Upper lobe of right lung (tissue), 1 donor: ENCODE measurements at places on chromosomes 1 and 21. TPM values are rescaled to one million over a fixed set of nuclear protein-coding genes. Genes with fewer than 3 reads are reported as not detected.

DNA sequence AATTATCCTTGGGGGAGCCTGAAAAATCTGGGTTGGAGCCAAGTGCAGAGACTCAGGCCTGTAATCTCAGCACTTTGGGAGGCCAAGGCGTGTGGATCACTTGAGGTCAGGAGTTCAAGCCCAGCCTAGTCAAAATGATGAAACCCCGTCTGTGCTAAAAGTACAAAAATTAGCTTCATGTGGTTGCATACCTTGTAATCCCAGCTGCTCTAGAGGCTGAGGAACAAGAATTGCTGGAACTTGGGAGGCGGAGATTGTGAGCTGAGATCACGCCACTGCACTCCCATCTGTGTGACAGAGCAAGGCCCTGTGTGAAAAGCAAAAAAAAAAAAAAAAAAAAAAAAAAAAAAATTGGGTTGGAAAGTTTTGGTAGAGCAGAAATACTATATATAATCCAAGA, 1563.6 kb upstream of the PRMT6 start:
- no peak overlapping the region for H3K4me3 ChIP-seq
- H3K27me3 ChIP-seq: no peaks in the 10 kb centered on the region
- no peak for DNase-seq
- no peaks in the 10 kb centered on the region for H3K4me1 ChIP-seq

CTSE gene
- total RNA-seq: 85.8 TPM

- no peaks in the 10 kb centered on the region for H3K36me3 ChIP-seq
- H3K27ac ChIP-seq: no peak overlapping the region
- no peaks in the 10 kb centered on the region for H3K27me3 ChIP-seq
- DNase-seq: no peak
These were observed 714.1 kb upstream of the ADAMTS5 start for GRCh38 chr21:27681038-27681437.

DNA sequence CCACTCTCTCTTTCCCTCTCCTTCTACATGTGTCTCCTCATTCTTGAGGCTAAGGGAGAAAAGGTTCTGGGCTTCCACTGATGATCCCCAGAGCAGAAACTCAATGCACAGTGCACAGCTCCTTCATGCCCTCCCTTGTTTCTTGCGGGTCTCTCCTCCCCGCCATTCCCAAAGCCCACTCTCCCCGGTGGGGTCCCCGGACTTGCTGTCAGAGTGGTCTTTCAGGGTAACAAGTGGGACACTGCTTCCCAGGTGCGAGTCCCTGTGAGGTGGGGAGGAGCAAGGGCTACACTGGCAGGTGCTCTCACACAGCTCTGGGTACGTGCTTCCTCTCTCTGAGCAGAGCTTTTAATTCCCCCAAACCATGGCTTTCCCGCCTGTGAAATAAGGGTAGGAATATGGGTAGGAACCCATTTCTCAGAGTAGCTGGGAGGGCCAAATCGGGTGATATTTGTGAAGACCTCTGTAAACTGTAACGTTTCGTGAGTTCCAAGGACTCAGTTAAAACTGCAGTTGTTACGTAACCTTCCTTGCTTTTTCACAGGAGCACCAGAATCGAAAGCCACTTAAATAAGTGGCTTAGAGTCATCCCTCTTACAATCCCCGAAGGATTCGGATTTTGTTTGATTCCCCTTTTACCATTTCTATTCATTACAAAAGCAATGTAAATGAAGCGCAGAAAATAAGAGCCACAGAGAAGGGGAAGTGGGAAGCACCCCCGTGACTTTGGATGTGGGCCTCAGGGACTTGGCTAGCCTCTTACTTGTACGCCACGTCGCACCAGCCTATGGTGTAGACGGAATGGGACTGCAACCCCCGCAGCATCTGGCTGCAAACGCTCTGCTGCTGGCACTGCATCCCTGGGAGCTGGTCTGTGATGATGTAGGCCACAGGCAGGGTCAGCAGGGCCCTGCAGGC, 6.2 kb downstream of the PGLYRP3 start:
- H3K27me3 ChIP-seq: peaks cover 5% of the 10 kb centered on the region
- no peaks in the 10 kb centered on the region for H3K36me3 ChIP-seq
- H3K4me3 ChIP-seq: no peak overlapping the region
- no peak overlapping the region for H3K27ac ChIP-seq

DEPDC1 gene
- 0.17 TPM for total RNA-seq

DNA sequence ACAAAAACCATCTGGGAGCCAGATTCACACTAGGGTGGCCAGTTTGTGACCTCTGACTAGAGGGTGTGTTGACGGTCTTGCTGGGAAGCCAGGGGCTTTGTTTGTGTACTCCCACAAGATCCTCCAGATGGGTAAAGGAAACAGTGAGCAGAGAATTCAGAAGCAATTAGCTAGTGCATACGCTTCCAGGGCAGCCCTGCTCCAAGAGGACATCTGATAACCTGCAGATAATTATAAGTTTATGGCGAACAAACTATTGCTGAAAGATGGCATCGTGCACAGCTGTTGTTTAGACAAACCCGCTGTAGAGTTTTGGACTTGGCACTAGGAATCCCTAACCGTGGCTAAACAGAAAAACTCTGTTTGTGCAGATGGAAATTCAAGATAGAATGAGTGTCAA, 326.4 kb downstream of the TGFB2 start:
- H3K4me1 ChIP-seq: no peaks in the 10 kb centered on the region
- no peak overlapping the region for H3K27ac ChIP-seq
- DNase-seq: no peak
- H3K27me3 ChIP-seq: no peaks in the 10 kb centered on the region
- no peak overlapping the region for H3K4me3 ChIP-seq
- no peaks in the 10 kb centered on the region for H3K36me3 ChIP-seq

CACHD1 gene
- 31.8 TPM for total RNA-seq

- no peaks in the 10 kb centered on the region for H3K36me3 ChIP-seq
- H3K27me3 ChIP-seq: no peaks in the 10 kb centered on the region
- H3K4me1 ChIP-seq: no peaks in the 10 kb centered on the region
These were observed 17.4 kb upstream of the SLC22A15 start for GRCh38 chr1:115958866-115959265.

DNA sequence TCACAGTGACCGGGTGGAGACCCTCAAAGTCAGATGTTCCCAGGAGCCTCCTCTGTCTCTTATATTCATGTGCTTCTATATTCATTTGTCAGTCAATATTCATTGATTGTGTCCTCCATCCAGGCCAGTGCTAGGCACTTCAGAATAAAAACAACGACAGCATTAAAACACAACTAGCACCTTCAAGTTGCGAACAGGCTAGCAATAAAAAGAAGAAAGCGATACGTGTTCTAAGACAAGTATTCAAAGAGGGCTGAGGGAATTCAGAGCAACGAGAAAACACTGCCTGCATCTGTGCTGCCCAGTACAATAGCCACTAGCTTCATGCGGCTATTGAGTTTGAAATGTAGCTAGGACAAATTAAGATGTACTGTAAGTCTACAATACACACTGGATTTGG, 138.0 kb downstream of the PLXNA2 start:
- DNase-seq: no peak
- H3K36me3 ChIP-seq: peaks cover 25% of the 10 kb centered on the region
- H3K4me1 ChIP-seq: no peaks in the 10 kb centered on the region
- H3K27ac ChIP-seq: no peak overlapping the region

GRCh38 chr1:101158424-101158823, 78.4 kb upstream of the S1PR1 start:
- no peak for DNase-seq
- no peaks in the 10 kb centered on the region for H3K4me1 ChIP-seq
- H3K4me3 ChIP-seq: no peak overlapping the region
- no peak overlapping the region for H3K27ac ChIP-seq

DNA sequence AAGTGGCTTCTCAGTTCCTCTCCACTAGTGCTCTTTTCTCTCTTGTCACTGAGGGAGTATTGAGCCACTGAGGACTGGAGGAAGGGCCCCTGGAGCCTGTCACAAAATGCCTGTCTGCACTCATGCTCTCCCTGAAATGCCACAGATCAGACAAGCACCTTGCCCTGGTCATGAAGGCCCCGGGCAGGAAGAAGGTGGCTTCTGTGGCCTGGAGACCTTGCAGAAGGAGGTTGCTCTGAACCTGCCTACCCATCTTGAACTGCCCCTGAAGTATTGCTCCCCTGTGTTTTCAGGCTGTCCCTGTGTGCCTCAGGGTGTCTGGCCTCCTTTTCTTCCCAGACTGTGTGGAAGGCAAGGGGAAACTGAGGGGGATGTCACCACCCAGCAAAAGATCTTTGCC, 3.1 kb downstream of the PKP1 start:
- H3K27me3 ChIP-seq: peaks cover 27% of the 10 kb centered on the region
- DNase-seq: no peak
- H3K27ac ChIP-seq: no peak overlapping the region
- H3K4me3 ChIP-seq: no peak overlapping the region
- no peaks in the 10 kb centered on the region for H3K36me3 ChIP-seq
- no peaks in the 10 kb centered on the region for H3K4me1 ChIP-seq

DNA sequence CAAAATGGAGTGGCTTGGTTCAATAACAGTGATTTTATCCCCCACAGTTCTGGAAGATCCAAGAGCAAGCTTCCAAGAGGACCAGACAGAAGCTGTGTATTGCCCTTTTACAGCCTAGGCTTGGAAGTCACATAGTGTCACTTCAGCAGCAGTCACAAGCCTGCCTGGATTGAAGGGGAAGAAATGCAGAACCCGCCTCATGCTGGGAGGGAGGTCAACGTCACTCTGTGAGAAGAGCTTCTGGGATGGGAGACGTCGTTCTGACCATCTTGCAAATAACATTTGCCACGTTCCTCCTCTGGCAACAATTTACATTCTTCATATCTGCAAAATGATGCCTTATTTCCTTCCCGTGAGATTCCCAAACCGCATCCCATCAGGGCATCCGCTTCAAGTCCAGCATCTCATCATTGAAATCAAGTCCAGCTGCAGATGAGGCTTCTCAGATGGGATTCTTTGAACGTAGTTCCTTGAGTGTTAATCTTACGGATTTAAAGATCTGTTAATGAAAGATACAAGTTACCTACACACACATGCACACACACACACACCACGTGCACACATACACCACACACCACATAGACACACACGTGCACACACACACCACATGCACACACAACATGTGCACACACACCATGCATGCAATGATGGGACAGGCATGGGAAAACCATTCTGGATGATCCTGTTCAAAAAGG, 23.9 kb upstream of the KIF1B start:
- DNase-seq: no peak
- no peak overlapping the region for H3K4me3 ChIP-seq
- H3K4me1 ChIP-seq: no peaks in the 10 kb centered on the region

SPAG17 gene
- 0.12 TPM for total RNA-seq

DNA sequence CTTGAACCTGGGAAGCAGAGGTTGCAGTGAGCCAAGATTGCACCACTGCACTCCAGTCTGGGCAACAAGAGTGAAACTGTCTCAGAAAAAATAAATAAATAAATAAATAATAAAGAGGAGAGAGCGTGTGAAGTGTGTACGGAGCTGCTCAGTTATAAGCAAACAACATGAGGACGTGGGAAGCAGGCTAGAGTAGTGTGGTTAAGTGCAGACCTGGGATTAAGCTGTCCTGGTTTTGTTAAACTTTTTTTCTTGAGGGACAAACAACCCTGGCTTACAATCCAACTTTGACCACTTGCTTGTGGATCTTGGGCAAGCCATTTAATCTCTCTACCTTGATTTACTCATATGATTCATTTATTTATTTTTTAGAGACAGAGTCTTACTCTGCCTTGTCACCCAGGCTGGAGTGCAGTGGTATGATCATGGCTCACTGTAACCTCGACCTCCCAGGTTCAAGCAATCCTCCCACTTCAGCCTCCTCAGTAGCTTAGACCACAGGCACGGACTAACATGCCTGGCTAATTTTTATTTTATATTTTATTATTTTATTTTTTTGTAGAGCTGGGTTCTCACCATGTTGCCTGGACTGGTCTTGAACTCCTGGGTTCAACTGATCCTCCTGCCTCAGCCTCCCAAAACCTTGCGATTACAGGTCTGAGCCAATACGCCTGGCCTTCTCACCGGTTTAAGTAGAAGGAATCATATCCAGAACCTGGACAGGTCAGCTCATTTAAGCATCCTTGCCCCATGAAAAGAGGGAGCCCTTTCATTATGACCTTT, 52.7 kb downstream of the RPS6KA1 start:
- H3K4me1 ChIP-seq: peaks cover 5% of the 10 kb centered on the region
- no peaks in the 10 kb centered on the region for H3K36me3 ChIP-seq
- no peak overlapping the region for H3K27ac ChIP-seq
- no peak overlapping the region for H3K4me3 ChIP-seq
- no peak for DNase-seq

DNA sequence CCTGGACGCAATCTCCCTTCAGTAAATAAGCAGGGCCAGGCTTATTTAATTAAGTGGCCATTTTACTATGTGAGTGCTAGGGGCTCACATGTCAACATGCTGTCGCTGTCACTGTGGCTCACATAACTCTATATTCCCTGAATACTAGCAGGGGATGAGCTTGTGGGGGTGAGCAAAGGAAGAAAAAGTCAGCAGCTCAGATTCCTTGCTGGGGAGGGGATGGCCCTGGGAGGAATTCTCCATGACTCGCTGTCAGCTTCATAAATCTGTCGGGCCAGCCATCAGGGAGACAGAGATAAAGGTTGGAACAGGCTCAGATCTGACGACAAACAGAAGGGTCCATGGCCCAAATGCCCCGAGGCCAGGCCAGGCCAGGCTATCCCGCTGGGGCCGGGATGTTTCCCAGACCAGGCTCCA, 26.0 kb upstream of the PLEKHG5 start:
- no peaks in the 10 kb centered on the region for H3K27me3 ChIP-seq

GRCh38 chr1:95067062-95067461, 5.7 kb downstream of the ALG14 start:
- H3K27ac ChIP-seq: no peak overlapping the region
- DNase-seq: no peak
- H3K4me3 ChIP-seq: no peak overlapping the region
- H3K4me1 ChIP-seq: peaks cover 8% of the 10 kb centered on the region
- peaks cover 6% of the 10 kb centered on the region for H3K36me3 ChIP-seq
- no peaks in the 10 kb centered on the region for H3K27me3 ChIP-seq

CD244 gene
- total RNA-seq: 3.0 TPM

DNA sequence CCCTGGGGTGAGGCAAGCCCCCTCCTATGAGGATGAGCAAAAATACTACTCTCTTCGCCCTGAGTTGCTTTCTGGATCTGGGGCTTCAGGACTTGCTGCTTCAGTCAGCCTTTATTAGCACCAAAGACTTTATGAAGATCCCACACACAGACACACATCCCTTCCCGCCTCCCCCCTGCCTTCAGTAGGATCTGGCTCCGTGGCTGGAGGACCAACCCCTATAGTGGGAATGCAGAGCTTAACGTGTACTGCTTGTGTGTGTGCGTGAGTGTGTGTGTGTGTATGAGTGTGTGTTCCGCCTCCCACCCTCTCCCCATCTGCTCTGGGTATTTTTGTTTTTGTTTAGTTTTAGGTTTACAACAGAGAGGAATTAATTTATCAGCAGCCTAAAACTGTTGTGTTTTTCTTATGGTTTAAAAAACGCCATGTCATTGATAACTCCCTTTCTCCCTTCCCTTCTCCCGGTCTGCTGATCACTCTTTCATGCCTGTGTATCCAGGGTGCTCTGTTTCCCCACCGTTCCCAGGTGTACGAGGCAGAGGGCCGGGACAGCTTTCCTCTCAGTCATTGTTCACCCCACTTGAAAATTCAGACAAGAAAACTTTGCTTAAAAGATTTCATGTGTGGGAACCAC, 27.5 kb upstream of the ZFP69B start:
- H3K27ac ChIP-seq: no peak overlapping the region
- peaks cover 24% of the 10 kb centered on the region for H3K36me3 ChIP-seq
- DNase-seq: no peak
- peaks cover 21% of the 10 kb centered on the region for H3K4me1 ChIP-seq

GRCh38 chr1:169513208-169513607, 27.5 kb upstream of the SLC19A2 start:
- no peak overlapping the region for H3K27ac ChIP-seq
- H3K4me3 ChIP-seq: no peak overlapping the region
- H3K27me3 ChIP-seq: no peaks in the 10 kb centered on the region
- H3K36me3 ChIP-seq: no peaks in the 10 kb centered on the region
- H3K4me1 ChIP-seq: peaks cover 10% of the 10 kb centered on the region
- no peak for DNase-seq
